ENCODE measurements at places on chromosomes 3 and 15.

DNA sequence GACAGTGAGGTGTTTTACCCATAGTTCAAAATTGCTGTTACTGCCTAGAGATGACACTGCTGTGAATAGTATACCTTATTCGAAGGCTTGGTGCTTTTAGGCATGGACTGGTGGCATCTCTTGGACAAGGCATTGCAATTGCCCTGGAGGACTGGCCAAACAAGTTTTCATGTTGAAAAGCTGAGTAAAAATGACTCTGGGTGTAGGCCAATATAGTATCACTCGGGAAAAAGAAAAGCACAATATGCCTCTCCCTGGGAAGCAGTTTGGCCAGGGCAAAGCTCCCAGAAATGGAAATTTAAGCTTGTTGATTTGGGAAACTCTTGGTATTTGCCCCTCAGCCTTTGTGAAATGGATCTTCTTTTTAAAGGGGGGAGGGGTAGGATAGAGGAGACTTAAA is 54.8 kb downstream of the ZNF609 start:
- no peak for DNase-seq

- peak; percentile 34 for DNase-seq
Measured at GRCh38 chr15:74307827-74308811, 59.3 kb downstream of the CYP11A1 start.

DNA sequence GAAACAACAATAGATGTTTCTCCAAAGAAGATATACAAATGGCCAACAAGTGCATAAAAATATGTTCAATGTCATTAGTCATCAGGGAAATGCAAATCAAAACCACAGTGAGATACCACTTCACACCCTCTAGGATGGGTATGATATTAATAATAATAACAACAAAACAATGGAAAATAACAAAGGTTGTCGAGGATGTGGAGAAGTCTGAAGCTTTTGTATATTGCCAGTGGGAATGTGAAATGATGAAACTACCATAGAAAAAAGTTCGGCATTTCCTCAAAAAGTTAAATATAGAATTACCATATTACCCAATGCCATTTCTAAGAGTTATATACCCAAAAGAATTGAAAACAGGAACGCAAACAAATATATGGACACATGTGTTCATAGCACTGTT is 10.8 kb downstream of the BHLHE40 start:
- DNase-seq: no peak

- DNase-seq: no peak
Measured at GRCh38 chr3:128553560-128553959, 60.6 kb upstream of the GATA2 start.

- DNase-seq: peak; percentile 52
Measured at GRCh38 chr3:38655708-38656300, 6.3 kb upstream of the SCN5A start.

All from CD4-positive, alpha-beta T cell treated with Interleukin-21 for 1 hour (primary cell).